ENCODE measurements at places on chromosomes 6 and 20.

DNA sequence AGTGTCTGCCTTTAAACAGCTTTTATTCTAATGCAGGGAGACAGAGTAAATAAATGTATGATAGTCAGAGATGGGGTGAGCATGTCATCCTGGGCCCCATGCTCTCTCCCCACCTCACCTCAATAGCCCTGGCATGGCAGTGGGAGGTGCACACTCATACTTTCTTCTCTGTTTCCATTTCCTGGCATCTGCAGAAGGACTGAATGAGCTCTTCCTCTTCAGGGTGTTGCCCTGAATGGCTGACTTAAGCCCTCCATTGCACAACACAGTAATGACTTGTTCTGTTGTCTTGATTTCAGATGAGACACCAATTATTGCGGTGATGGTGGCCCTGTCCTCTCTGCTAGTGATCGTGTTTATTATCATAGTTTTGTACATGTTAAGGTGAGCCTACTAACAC lies 57.0 kb upstream of the GNRH2 start:
- DNase-seq: no peak

DNA sequence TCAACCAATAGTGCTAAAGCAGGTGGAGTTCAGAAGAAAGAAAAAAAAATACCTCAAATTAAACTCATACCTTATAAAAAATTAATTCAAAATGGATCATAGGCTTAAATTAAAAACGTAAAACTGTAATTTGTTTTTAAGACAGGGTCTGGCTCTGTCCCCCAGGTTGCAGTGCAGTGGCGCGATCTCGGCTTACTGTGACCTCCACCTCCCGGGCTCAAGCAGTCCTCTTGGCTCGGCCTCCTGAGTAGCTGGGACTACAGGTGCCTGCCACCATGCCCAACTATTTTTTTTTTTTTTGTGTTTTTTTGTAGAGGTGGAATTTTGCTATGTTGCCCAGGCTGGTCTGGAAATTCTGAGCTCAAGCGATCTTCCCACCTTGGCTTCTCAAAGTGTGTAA lies 111.6 kb downstream of the HDGFL1 start:
- no peak for DNase-seq

GRCh38 chr6:107811591-107812218 lies 12.4 kb downstream of the SCML4 start:
- no peak for DNase-seq

GRCh38 chr6:75368151-75368779 lies 83.7 kb upstream of the TMEM30A start:
- no peak for DNase-seq
